ENCODE measurements at places on chromosomes 16 and 17.

DNA sequence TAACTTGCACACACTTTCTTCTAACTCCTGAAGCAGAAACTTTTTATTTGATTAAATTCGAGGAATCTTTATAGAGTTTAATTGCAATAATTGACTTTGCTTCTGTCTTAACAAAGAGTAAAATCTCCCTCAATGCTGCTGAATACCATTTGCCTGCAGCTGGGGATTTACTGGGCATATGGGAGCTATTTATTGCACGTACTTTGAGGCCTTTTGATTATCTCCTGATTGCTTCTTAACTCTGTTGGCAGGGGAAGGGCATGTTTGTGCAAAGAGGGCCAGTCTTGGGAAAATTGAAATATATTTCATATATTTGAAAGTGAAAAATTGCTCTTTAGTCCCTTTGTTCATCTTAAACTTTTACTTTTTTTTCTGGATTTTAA is 156.8 kb upstream of the CHMP6 start:
- DNase-seq: no peak

DNA sequence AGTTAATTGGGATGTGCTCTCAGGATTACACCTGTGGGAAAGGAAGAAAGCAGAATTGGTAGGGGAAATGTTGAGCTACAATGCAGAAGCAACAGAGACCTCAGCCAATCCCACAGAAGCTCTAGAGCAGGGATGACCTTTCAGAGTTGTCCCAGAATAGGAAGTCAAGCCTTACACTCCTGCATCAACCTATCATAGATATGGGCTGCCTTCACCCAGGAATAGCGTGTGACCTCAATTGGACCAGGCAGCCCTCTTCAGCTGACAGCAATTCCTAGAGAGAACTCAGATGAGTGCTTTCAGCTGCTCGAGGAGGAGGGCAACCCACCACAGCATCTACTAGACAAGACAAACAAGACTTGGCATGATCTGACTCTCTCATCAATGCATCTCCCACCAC is 189.7 kb downstream of the TMEM132E start:
- no peak for DNase-seq

DNA sequence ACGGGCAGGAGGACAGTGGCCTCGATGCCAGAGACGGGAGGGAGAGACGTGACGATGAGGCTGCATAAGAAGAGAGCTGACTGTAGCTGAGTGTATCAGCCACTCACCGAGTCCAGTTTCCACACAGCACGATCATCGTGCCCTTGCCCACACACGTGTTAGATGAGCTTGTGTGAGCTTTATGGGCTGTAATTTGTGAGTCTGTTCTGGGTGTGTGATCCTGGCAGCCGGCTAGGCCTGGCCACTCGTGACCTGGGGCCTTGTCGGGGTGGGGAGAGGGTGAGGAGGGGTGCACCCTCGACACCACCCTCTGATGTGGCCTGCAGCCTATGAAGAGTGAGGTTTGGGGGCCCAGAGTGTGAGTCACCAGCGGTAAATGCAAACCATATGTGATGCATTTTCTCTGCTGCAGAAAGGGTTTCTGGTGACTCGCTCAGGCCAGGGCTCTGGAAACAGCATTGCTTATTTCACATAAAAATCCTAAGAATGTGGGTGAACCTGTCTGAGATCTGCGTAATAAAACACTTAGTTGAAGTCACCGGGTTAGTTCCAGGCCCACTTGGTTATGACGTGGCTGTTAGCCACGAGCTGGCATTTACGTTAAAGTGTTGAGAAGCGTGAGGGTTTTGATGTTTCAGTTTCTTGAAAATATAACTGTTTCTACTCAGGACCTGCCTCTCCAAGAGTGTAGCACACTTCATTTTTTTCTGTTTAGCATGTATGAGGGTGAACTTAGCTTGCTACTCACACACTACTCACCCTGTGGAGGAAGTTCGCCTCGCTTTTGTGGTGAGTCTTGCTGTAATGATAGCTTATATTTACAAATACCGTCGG is 4.2 kb downstream of the METRNL start:
- DNase-seq: no peak

GRCh38 chr16:88681709-88682451 is 4.4 kb downstream of the SNAI3 start:
- DNase-seq: no peak

DNA sequence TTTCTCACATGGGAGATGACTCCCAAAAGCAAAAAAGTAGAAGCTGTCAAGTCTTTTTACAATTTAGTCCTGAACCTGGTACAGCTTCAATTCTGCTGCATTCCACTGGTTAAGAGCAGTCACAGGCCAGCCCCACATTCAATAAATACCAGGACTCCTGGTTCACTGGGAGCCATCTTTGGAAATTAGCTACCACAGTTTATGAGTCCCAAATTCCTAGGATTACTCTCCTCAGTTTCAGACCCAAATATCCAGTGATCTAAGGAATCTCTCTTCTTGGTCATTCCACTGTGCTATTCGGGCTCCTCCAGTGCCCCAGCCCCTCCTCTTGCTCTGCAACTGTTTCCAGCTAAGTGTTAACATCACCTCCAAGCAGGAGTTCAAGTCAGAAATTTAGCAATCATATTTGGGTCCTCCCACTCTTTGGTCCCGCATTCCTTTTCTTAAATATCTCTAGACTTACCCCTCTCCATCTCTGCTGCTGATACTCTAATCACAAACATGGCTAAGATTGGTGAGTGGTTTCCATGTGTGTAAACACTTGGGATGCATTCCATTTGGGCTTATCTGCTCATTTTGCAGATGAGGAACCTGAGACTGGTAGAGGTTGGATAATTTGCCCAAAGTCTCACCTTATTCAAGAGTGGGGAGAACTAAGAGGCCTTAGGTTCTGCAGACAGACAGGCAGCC is 9.6 kb upstream of the WIPF2 start:
- DNase-seq: no peak

DNA sequence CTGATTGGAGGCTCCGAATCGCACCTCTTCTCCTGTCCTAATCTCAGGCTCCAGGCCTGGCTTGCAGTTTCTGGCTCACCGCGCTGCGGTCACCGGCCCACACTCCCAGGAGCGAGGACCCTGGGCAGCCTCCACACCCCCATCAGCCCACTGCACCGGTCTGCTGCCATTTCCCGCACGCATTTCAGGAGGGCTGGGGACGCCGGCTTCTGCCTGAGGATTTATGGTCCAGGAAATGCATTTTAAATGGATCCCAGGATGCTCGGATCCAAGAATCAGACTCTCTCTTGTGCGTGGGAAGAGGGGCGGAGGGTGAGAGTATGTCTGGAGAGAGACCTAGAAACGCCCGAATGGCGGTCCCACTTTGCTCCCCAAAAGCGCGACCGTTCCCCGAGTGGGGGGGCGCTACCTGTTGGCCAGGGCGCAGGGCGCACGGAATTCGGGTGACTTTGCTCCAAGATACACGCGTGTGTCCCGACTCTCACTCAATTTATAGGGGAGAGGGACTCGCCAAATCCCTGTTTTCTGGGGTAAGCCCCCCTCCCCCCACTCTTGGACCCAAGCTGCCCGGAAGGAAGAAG is 817 bp upstream of the JPH3 start:
- no peak for DNase-seq

GRCh38 chr16:19908921-19909320 is 24.3 kb upstream of the GPRC5B start:
- DNase-seq: no peak

DNA sequence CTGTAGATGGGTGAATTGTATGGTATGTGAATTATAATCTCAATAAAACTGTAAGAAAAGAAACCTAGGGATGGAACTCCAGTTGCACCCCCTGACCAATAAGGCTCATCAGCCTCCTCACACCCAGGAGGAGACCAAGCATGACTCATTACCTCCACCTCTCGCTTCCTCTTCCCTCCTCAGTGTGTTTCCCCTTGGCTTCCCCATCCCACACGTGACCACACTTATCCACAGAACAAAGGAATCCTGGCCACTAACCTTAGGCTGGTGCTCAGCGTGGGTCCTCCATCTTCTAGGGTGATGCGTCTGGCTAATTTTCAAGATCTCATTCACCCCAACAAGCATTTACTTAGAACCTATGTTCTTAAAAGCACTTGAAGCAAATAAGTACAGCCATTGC is 36.2 kb upstream of the MAP3K14 start:
- no peak for DNase-seq

- peak; percentile 97 for DNase-seq
Measured at GRCh38 chr17:19338031-19338990, 24.2 kb downstream of the B9D1 start.

DNA sequence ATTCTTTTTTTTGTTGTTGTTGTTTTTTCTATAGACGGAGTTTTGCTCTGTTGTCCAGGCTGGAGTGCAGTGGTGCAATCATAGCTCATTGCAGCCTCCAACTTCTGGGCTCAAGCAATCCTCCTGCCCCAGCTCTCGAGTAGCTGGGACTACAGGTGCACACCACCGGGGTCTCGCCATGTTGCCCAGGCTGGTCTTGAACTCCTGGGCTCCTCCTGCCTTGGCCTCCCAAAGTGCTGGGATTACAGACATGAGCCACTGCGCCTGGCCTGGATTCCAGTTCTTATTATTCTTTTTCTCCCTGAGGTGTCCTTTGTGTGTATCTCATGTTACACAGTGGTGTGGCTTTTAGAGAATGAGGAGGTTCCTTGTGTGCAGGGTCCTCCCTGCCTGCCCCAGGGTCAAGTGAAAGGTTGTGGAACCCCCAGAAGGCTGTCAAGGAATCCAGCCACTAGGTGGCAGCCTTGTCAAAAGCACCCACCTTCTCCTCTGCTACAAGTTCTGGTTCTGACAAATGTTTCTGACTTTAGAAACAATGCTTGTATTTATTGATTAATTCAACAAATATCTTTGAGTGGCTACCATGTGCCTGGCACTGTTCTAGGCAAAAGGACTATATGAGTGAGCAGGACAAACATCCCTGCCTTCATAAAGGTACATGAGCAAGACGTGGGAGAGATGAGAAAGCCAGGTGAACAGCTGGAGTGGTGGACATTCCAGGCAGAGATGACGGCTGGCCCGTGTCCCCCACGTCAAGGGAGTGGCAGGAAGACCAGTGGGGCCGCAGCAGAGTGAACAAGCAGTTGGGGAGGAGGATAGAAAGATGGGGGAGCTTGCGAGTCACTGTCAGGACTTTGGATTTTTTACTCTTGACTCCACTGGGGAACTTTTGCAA is 112.4 kb downstream of the SPECC1 start:
- peak; percentile 50 for DNase-seq

DNA sequence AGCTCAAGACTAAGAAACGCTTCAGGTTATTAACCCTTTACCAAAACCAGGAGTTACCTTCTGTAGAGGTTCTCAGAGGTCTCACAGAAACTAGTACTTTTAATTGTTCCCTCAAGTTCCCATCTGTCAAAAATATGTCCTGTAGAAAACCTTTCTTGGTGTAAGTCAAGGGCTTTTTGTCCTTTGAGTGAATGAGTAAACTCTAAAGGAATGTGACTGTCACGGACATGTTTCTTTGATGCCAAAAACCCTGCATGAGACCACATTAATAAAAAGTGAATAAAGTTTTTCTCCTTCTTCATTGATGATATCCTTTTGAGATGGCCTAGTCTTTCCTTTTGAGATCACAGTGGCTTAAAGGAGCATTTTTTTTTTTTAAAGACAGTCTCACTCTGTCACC is 102.9 kb downstream of the NLK start:
- DNase-seq: no peak

GRCh38 chr16:13426736-13427135 is 493.2 kb upstream of the ERCC4 start:
- DNase-seq: no peak

- DNase-seq: no peak
Measured at GRCh38 chr16:78994135-78994745, 606.3 kb downstream of the MAF start.
